ENCODE measurements at places on chromosomes 4 and X.

DNA sequence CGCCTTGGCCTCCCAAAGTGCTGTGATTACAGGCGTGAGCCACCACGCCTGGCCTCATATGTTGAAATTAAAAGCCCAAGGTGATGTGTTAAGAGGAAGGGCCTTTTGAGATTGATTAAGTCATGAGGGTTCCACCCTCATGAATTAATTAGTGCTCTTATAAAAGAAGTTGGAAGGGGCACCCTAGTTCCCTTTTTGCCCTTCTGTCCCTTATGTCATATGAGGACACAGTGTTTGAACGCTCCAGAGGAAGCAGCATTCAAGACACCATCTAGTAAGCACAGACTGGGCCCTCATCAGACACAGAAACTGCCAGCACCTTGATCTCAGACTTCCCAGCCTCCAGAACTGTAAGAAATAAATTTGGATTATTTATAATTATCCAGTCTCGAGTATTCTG, 5.1 kb upstream of the APLN start:
- DNase-seq, result no peak

DNA sequence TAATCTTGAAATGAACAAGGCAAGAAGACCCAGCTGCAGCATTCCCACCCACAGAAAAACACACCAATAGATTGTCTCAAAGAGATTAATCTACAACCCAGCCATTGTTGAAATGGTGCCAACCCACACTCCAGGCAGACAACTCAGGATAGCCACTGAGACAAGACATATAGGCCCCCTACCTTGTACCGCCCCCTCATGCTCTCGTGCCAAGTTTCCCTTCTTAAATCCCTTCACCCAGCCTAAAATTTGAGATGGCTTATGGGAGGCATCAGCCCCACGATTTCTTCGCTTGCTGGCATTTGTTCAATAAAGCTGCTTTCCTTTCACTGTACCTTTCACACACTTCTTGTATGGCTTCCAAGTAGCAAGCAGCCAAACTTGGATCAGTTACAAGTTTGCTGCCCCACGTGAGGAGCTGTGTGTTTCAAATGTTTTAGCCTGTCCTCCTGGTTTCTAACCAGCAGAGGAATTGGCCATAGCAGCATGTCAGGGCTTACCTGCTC, 1754.1 kb downstream of the C4orf33 start:
- DNase-seq, result no peak

GRCh38 chrX:45842207-45842925, 641.7 kb upstream of the DIPK2B start:
- DNase-seq, result no peak

DNA sequence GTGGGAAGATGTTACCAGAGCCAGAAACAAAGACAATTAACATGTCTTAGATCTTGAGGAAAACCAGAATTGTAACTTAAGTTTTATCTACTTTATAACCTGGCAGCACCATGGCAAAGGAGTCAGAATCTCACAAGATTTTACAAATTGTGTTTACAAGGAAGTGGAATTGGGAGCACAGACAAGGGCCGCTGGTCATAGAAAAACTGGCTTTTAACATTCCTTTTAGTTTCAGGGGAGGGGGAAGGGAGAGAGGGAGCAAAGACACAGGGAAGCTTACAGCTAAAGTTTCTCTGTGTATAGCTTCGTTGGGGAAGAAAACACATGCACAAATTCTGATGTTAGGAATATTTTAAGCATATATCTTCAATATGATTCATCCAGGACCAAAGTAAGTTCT, 10.3 kb upstream of the UGT2B11 start:
- DNase-seq, result no peak

- DNase-seq, result no peak
These were observed 29.4 kb downstream of the XG start for GRCh38 chrX:2781226-2781571.

GRCh38 chrX:129748305-129748704, 9.5 kb downstream of the XPNPEP2 start:
- no peak for DNase-seq
